CD4-positive, alpha-beta memory T cell (primary cell): ENCODE measurements at places on chromosomes 13 and 19.

DNA sequence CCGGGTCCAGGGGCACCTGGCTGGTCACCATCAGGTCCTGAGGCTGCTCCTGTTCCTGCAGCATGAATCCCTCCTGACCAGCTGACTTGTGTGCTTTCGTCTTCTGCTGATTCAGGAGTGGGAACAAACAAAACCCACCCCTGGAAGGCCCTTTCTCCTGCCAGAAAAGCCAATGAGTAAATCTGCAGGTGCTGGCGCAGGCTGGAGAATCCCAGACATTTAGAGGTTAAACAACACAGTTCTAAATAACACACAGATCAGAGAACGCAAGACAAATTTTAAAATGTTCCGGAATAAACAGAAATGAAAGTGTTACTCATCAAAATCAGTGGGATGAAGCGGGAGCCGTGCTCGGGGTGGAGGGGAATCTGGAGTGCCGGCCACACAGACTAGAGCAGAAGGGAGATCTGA is 60.6 kb upstream of the C13orf46 start:
- DNase-seq = no peak

GRCh38 chr13:76267216-76267615 is 619.0 kb downstream of the KCTD12 start:
- DNase-seq = no peak

DNA sequence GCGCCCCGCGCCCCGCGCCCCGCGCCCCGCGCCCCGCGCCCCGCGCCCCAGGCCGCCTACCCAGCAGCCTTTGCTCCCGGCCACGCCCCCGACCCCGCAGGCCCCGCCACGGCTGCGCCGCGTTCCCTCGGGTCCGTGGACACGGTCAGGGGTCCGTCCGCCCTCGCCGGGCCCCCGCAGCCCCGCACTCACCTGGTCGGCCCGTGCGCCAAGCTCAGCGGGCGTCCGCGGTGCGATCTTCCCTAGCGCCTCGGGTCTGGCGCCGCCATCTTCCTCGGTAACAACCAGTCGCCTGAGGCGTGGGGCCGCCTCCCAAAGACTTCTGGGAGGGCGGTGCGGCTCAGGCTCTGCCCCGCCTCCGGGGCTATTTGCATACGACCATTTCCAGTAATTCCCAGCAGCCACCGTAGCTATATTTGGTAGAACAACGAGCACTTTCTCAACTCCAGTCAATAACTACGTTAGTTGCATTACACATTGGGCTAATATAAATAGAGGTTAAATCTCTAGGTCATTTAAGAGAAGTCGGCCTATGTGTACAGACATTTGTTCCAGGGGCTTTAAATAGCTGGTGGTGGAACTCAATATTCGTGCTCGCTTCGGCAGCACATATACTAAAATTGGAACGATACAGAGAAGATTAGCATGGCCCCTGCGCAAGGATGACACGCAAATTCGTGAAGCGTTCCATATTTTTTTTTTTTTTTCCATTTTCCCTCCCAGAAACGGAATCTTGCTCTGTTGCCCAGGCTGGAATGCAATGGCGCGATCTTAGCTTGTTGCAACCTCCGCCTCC is at the start of the genes MED16 and RNU6-9:
Gene MED16, minus strand, starts transcription at position 294 of the 796 bp plus-strand sequence. CDS start 2,056 bp downstream, outside the sequence.
Gene RNU6-9, plus strand, starts transcription at position 591 of the 796 bp plus-strand sequence.
- DNase-seq = peak; percentile 95

- DNase-seq = no peak
Measured at GRCh38 chr19:31266731-31267130, 82.5 kb downstream of the TSHZ3 start.

DNA sequence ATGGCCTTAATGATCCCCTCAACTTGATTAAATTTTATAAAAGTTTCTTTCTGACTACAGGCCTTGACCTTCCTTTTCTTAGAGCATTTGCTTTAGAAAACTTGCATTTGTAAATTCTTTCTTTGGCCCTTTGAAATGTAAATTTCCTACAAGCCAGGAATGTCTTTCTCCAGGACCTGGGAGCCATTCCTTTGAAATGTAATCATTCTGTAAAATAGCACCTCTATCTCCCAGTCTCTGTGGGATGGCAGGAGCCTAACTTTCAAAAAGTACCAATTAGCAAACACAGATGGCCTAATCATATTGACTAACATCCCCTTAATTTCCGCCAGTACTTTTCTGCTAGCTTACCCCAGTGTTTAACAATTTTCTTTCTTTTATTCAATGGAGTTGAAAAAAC is 1394.2 kb upstream of the ATXN8OS start:
- no peak for DNase-seq

DNA sequence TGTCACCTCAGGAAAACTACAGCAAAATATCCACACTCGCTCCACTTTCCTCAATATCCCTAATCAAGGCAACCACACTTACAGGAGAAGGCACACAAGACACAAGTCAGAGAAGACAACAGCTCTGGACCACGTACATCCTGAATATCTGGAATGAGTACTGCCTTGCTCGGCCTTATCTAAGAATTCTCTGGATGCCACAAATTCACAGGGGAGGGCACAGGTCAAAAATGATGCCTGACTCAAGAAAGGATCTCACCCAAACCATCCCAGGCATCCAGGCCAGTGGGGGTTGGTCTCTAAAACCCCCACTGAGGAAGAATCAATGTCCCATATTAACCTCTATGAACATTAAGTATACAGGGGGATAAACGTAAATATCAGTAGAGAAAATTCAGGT is 29.9 kb downstream of the ATP7B start:
- DNase-seq = no peak

DNA sequence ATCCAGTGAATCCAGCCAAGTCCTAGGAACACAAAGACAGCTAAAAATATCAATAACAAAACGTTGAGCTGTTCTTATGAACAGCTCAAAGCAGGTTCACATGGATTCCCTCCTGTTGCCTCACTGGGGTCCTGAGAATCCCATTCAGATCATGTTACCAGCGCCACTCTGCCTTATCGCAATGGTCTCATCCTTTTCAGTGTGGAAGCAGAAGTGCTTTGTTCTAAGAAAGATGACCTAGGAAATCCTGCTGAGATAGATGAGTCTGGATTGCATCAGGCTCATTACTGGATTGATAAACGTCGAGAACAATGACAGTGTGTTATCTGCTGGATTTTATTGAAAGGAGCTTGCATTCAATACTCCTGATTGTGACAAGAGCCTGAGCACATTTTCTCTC is 87.0 kb downstream of the SLAIN1 start:
- no peak for DNase-seq

- DNase-seq = no peak
Measured at GRCh38 chr19:46378268-46378667, 31.4 kb downstream of the PPP5C start.

DNA sequence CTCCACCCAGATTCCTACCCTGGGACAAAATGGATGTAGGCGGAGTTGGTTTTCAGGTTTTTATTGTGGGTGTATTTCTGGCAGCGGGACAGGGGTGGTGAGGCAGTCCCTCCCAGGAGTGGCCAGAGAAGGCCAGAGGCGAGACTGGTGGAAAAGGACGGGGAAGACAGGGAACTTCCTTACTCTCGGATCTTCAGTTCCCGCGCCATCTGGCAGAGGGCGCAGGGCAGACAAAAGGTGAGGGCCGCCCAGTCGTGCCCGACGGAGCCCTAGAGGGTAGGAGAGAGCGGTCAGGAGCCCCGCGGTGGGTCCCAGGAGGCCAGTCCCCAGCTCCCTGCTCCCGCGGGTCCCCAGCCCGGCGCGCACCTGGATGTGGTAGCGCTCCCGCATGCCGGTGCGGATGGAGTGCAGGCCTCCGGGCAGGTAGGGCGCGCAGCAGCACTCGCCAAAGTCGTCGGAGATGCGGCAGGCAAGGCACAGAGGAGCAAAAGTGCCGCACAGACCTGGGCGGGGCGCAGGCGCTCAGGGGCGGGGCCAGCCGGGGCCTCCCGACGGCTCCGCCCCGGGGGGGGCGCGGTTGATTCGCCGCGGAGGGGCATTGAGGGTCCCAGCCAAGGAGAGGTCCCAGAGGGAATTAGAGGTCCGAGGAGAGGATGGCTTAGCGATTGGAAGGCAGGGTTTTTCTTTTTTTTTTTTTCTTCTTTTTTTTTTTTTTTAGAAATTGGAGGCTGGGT is 3.0 kb downstream of the CNFN start:
- peak; percentile 64 for DNase-seq

DNA sequence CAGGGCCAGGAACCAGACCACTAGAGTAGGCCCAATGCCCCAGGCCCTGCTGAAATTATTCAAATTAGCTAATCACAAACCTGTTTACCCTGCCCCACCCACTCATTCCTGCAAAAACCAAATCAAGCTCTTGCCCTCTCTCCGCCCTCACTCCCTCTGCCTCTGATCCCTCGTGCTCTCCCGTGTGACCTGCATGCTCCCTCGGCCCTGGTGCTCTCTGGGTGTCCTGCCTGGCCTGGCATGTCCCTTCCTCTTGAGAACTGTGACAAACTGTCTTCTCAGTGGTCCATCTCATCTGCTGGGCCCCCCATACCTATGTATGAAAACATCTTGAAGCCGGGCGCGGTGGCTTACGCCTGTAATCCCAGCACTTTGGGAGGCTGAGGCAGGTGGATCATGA is 12.2 kb upstream of the TTYH1 start:
- DNase-seq = no peak

- no peak for DNase-seq
Measured at GRCh38 chr19:16205205-16206045, 7.7 kb downstream of the AP1M1 start.

- DNase-seq = peak; percentile 21
Measured at GRCh38 chr19:55082020-55082851, 6.6 kb downstream of the EPS8L1 start.

DNA sequence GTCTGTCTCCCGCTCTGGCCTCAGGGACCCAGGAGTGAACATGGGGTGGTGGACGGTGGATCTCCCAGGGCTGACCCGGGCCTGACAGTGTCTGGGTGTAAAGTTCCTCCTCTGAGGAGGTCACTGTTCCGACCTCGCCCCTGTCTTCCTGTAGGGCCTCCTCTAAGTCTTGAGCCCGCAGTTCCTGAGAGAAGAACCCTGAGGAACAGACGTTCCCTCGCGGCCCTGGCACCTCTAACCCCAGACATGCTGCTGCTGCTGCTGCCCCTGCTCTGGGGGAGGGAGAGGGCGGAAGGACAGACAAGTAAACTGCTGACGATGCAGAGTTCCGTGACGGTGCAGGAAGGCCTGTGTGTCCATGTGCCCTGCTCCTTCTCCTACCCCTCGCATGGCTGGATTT is at the start of gene SIGLEC9:
Gene SIGLEC9, plus strand, starts transcription at position 178 of the 400 bp plus-strand sequence. Its CDS starts 69 bp downstream, at position 247.
- no peak for DNase-seq
